Anterior cingulate cortex (tissue), 58 donors: ENCODE measurements at places on chromosomes 3 and 15.

- DNase-seq = no peak
Observed at GRCh38 chr15:71635735-71636134, 174.6 kb upstream of the NR2E3 start.

GRCh38 chr3:3800685-3801493 is 1.7 kb downstream of the LRRN1 start:
- no peak for DNase-seq

DNA sequence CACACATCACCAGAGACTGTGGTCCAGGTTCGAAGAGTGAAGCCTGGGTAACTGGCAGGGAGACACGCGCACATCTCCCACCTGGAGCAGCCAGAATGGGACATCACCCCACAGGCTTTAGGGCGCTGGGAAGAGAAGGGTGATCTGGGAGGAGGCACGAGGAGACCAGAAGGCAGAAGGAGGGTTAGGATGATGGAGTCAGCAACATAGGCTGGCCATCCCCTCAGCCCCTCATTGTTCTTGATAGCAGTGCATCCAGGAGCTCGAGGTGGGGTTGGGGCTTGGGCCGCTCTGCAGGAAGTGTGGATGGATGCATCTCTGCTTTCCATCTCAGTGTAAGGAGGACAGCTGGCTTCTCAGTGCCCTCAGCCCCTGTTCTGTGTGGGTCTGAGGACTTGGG is 15.2 kb downstream of the PLA2G4F start:
- no peak for DNase-seq

GRCh38 chr15:33808720-33809457 is 159.4 kb upstream of the CHRM5 start:
- no peak for DNase-seq

GRCh38 chr3:134376385-134376765 is 2.1 kb upstream of the AMOTL2 start:
- DNase-seq = no peak

DNA sequence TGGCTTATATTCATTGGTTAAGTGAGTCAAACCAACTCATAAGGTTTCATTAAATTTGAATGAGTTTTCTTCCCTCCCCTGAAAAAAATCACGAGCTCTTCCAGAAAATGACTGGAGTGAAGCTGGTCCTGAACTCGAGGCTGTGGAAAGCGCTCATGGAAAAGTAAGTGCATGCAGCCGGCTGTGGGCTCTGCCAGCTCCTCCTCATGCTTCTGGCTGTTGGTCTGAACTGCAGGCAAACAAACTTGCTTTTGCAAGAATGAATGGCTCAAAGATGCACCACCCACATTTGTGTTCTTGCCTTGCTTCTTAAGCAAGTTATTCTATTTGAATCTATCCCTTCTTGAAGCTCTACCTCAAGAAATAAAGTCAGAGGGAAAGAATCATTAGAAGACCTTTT is 6.2 kb downstream of the ETV5 start:
- peak; percentile 28 for DNase-seq

- no peak for DNase-seq
Observed at GRCh38 chr15:45083223-45083622, 30.7 kb downstream of the DUOX2 start.

- DNase-seq = no peak
Observed at GRCh38 chr15:70512772-70513362, 250.5 kb downstream of the UACA start.

GRCh38 chr3:89300526-89300925 is 193.1 kb downstream of the EPHA3 start:
- DNase-seq = no peak

- DNase-seq = no peak
Observed at GRCh38 chr3:127320529-127321121, 32.8 kb upstream of the PRR20G start.

DNA sequence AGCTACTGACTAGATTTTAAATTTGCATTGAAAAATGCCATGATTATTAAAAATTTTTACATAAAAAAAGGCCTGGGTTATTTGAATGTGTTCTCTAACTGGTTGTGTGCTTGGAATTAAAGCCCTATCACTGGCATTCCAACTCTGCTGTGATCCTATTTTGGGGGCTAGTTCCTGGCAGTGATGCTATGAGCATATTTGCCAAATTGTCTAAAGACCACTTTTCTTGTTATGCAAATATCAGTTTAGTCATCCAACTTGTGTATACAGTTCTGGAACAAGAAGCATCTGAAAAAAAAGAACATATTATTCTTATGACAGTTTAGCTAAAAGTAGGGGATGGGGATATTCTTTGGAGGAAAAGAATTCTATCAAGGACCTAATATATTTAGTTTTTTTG is 243.4 kb upstream of the ZNF717 start:
- DNase-seq = no peak

GRCh38 chr15:61080221-61081026 is 148.7 kb downstream of the RORA start:
- no peak for DNase-seq

- no peak for DNase-seq
Observed at GRCh38 chr3:55471522-55472280, 15.4 kb downstream of the WNT5A start.

DNA sequence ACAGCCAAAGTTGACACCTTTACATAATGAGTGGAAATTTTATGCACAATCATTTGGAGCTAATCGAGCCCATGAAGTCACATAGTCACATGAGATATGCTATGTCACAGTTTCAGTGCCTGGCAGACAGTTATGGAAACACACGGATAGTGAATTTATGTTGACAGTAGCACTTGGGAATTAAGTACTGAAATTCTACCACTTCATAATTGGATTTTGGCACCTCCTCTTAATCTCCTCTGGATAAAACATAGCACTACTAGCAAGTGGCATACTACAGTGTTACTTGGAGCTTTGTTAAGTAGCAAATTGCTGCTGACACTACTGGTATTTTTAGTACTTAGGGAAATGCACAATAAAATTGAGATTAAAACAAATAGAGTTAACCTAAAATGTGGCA is 1679.4 kb downstream of the OTOL1 start:
- DNase-seq = no peak

DNA sequence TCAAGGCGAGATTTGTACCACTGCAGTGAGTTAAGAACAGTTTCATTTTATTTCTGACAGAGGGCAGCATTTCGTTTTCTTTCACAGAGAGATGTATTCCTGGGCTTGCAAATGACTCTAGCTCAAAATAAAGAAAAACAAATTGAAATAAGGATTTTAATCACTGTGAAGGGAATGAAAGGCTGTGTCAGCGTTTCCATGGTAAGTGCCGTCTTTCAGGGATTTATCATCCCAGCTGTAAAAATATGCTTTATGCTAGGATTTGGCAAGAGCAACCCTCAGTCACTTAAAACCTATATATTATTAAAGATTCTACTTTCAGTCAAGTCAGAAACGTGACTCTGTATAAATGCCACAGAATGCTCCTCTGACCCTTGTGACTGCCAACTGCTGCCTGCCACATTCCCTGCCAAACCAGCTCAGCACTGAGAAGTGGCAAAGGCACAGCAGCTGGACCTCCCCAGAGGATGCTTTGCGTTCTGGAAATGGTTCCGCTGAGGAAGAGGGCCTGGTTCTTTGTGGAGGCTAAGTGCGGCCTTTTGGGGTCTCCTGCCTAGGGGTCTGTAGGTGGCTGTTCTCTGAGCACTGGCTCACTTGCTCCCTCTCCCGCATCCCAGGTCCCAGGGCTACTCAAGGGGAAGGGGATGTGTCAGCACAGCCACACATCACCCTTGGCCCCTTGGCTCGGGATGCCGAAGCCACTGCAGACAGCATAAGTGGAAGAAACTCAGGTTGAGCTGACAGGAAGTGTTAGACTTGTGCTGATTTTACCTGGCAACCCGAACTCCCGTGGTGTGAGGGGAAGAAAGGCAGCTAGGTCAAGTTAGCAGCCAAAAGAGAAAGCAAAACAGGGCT is 56.6 kb upstream of the POMGNT2 start:
- no peak for DNase-seq

DNA sequence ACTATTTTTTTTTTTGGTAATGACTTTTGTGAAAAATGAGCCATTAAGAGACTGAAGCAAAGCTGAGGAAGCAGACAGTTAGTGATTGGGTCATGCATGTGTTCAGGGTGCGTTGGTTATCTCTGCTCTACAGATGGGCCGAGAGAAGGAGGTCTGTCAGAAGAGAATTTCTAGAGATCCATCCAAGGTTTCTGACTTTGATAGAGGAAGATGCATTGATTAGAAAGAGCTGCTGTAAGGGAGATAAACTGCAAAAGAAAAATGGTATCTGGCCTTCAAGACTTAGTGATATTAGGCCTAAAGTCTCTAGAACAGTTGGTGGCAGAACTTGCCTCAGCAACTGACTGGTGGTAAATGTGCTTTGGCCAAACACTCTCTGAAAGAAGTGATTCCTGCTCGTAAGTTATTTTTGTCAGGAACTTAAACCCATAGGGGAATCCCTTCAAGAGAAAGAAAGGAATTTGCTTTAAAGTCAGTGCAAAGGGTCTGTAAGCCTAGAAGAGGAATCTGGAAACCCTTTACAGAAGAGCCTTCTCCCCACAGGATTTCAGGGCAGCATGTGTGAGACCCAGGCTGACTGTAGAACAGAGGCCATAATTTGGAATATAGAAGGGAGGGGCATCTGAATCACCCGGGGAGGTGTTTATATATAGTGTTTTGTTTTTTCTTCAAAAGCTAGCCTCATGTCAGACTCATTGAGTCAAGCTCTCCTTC is 67.8 kb downstream of the OPA1 start:
- no peak for DNase-seq

DNA sequence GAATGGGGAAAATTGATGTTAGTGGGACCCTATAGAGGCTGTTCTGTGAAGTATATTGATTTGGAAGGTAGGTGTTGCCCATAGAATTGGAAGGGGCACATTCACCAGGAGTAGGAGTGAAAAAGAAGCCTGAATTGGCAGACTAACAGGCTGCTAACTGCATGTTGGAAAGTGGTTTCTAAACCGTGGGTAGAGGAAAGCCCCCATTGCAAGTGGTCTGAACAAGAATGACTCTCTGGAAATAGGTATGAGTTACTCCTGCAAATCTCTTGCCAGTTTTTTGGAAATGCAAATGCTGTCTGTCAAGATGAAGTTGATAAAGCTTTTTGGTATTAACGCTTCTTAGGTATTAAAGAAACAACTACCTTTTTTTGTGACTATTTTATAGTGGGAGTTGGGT is 3.5 kb downstream of the UBE2E1 start:
- no peak for DNase-seq
